GM20000 (cell line): ENCODE measurements at places on chromosomes 1 and 21.

- no peak for DNase-seq
Observed at GRCh38 chr1:174135211-174135610, 24.1 kb upstream of the RABGAP1L start.

DNA sequence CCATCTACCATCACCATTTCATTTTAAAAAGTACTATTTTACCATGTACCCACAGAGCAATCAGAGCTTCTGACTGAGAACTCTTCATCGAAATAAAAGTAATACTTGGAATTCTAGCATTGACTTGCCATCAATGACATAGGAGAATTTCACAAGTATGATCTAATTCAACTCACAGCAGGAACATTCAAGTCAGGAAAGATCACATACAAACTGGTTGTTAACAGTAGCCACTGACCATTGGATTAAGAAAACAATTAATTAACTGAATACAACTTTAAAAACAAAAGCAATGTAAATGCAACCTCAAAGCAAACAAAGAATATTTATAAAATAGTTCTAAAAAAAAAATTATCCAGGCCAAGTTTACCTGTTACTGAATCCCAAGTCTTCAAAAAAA lies 18.8 kb downstream of the RNF115 start:
- DNase-seq: no peak

GRCh38 chr21:29499229-29499628 lies 200.5 kb downstream of the BACH1 start:
- DNase-seq: no peak

DNA sequence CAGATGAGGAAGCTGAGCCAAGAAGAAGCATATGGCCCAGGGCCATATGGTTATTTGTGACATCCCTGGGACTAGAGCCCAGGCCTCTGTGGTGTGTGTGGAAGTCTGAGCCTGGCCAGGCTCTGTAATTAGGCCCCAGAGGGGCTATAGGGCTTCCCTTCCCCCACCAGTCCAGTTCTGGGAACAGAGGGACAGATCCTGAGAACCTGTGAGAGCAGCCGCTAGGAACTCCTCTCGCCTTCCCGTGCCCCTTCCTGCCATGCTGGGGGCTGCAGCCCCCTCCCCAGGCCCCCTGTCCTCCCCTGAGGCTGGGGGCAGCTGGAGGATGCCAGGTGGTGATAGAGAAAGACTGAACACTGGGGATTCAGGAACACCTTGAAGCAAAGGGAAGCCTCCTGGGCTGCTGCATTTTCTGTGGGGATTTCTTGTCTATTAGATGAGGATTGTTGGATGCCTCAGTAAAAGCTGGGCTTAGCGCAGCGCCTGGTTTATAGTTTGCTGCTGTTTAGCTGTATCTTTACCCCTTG lies 33.3 kb downstream of the COQ8A start:
- DNase-seq: no peak

- no peak for DNase-seq
Observed at GRCh38 chr1:171204296-171204695, 19.2 kb downstream of the FMO2 start.

- no peak for DNase-seq
Observed at GRCh38 chr1:77834771-77835334, 53.6 kb upstream of the NEXN start.

DNA sequence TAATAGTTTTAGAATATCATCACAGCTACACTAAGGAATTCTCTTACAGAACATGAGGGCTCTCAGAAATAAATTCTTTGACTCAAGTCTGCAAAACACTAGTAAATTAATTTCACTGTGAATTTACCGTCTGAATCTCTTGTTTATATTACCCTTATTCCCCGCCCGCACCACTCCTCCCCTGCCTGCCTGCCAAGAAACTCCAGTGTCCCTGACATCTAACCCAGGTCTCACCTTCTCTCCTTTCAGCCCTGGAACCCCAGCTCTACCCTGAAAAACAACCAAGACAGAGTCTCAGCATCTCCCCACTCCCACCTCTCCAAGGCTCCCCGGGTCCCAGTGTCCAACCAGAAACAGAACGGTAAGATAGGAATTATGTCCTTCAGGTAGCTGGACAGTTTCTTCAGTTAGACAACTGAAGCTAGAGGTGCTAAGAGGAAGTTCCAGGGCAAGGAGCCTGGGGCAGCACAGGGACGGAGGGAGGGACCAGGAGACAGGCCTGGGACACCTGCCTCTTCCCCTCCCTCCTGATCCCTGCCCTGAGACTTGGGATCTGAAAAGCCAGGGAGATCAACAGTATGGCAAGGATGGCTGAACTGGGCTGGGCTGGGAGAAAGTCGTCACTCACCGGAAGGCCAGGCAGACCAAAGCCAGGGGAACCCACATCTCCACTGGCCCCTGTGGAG lies 15.4 kb downstream of the COL16A1 start:
- no peak for DNase-seq

GRCh38 chr1:205064301-205064700 lies 20.0 kb downstream of the TMEM81 start:
- no peak for DNase-seq

DNA sequence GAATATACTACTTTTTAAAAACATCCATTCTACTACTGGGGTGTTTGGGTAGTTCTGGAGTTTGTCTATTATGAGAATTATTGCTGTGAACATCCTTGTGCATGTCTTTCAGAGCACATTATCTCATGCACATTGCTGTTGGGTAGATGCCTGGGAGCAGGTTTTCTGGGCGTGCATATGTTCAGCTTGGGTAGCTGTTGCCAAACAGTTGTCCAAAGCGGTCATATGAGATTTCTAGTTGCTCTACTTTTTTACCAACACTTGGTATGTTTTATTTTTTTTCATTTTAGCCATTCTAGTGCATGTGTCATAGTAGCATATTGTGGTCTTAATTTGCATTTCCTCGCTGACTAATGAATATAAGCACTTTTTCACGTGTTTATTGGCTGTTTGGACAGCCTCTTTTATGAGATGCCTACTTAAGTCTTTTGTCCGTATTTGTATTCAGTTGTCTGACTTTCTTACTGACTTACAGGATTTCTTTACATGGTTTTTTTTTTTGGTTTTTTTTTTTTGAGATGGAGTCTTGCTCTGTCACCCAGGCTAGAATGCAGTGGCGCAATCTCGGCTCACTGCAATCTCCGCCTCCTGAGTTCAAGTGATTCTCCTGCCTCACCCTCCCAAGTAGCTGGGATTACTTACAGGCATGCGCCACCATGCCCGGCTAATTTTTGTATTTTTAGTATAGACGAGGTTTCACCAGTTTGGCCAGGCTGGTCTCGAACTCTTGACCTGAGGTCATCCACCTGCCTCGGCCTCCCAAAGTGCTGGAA lies 18.1 kb downstream of the ZDHHC18 start:
- DNase-seq: no peak

GRCh38 chr1:41340655-41341364 lies 20.4 kb upstream of the FOXO6 start:
- DNase-seq: no peak

- DNase-seq: no peak
Observed at GRCh38 chr1:17654519-17654918, 100.6 kb upstream of the ACTL8 start.

GRCh38 chr1:223557130-223557475 lies 108.4 kb downstream of the CAPN8 start:
- no peak for DNase-seq

GRCh38 chr1:179929955-179930798 lies 24.4 kb upstream of the CEP350 start:
- DNase-seq: no peak

DNA sequence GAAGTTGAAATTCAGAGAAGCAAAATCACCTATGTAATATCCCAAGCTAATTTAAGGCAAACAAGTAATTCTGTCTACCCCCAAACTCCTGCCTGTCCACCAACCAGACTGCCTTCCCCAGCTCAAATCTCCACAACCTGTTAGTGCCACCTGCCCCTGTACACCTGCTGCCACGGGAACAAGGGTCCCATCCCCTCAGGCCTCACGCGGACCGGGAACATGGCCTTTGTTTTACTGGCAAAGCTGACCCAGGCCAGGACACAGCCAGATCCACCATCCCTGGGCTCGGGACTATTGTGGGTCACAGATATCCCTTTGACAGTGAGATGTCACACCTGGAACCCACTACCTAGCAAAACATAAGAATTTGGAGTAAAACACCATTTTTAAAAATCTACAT lies 139.3 kb upstream of the SGIP1 start:
- no peak for DNase-seq

- no peak for DNase-seq
Observed at GRCh38 chr1:16088996-16089395, 15.5 kb upstream of the FAM131C start.
